GOT3 (cell line): ENCODE measurements at places on chromosomes 16 and 17.
A peak's percentile ranks its signal among the peaks of the same experiment; 100 is the strongest.

DNA sequence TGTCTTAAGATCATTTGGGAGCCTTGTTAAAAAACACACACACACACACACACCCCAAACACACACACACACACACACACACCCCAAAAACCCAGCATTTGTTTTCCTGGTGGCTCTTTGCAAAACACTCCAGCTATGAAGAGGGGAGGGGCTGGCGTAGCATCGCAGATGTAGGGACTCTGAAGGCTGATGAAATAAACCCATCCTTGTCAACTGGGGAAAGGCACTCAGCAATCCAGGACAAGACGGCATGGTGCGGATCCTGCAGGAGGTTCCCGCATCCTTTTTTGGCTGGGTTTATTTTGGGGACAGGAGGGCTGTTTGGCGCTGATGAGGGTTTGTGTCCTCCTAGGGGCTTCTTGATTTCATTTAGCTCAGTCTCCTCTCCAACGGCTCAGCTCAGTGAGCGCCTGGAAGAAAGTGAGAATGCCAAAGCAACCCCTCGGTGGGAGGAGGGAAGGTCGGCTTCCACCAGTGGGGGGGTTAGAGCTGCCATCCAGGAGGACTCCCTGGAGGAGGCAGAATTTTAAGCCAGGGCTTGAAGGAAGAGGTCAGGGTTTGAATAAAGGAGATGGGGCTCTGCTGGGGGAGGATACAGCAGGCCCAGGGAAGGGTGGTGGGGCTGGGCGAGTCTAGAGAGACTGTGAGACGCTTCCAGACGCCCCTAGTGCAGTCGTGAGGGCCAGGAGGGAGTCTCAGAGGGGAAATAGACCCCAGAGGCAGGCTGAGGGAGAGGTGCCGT lies 12.4 kb upstream of the GSE1 start:
- no peak for DNase-seq

GRCh38 chr16:85656351-85657266 lies 32.1 kb downstream of the GINS2 start:
- no peak for DNase-seq

DNA sequence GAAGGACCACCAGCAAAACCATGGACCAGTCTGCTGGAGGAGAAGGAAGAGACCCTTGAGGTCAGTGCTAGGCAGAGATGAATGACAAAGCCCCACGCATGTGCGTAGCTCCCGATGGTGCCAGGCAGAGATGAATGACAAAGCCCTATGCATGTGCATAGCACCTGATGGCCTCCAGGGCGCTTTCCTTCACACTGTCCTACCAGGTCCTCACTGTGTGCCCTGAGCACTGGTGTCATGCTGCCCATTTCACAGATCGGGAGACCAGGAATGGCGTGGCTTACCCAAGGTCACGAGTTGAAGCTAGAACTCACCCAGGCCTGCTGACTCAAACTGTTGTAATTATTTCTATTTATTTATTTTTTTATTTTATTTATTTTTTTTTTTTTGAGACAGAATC lies 149.6 kb downstream of the KATNIP start:
- DNase-seq, result no peak

GRCh38 chr16:50305441-50306061 lies 39.2 kb downstream of the ADCY7 start:
- no peak for DNase-seq

DNA sequence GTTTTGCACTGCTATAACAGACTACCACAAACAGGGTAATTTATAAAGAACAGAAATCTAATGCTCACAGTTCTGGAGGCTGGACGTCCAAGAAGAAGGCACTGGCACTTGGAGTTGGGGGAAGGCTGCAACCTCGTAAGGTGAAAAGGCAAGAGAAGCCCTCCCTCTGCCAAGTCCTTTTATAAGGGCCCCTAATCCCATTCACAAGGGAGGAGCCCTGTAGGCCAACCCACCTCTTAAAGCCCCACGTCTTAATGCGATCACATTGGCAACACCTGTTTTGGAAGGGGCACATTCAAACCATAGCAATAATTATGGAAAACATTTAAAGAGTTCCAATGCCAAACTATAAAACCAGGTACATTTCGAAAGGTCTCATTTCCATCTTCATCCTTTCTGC lies 5.2 kb downstream of the PKD1L3 start:
- no peak for DNase-seq

GRCh38 chr17:55845385-55845784 lies 94.5 kb downstream of the PCTP start:
- DNase-seq, result no peak

GRCh38 chr16:83935858-83936255 lies 17.2 kb upstream of the OSGIN1 start:
- DNase-seq, result no peak

DNA sequence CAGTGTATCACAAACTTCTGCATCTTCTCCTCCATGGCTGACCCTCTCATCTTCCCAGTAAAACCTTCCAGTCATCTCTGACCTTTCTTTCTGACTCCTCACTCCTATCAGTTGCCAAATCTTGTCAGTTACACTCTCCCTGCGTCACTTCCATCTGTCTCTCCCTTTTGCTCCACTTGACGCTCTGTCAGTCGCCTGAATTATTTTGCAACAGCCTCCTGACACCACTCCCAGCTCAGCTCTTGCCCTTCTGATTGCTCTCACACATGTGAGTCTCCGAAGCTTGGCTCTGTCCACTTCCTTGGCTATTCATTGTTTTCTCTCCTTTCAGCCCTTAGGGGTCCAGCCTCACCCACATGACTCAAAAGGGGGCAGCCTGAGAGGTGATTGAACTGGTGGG lies 27.7 kb downstream of the DHRS7C start:
- DNase-seq, result no peak

DNA sequence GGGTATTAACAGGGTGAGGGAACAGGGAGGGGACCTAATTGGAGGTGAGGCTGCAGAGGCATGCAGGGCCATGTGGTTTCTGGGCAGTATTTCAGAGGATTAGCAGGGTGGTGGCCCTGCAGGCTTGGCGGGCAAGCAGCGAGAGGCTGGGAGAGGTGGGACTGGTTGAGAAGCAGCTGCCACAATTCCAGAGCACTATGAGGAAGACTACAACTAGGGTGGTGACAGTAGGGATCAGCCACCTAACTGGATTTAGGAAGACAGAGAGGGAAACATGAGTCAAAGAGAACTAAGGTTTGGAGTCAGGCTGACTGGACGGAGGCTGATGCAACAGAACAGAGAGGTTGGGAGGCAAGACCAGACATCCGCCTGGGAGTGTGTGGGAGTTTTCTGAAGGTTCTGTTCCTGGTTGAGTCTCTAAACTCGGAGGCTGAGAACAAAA lies 12.3 kb downstream of the ALOXE3 start:
- DNase-seq, result no peak

GRCh38 chr16:56279914-56280313 lies 88.6 kb downstream of the GNAO1 start:
- DNase-seq, result no peak

- no peak for DNase-seq
These were observed 887.7 kb downstream of the CDH11 start for GRCh38 chr16:64234200-64234599.

GRCh38 chr17:74276541-74277009 lies 2.5 kb downstream of the DNAI2 start:
- DNase-seq, result no peak

GRCh38 chr16:24863582-24864437 lies 18.0 kb downstream of the SLC5A11 start:
- DNase-seq, result no peak

GRCh38 chr17:73175962-73176565 lies 11.3 kb downstream of the SSTR2 start:
- no peak for DNase-seq

GRCh38 chr17:3750926-3751325 lies 27.2 kb downstream of the HASPIN start:
- no peak for DNase-seq

GRCh38 chr17:78895322-78895721 lies 7.7 kb downstream of the CEP295NL start:
- DNase-seq, result no peak

DNA sequence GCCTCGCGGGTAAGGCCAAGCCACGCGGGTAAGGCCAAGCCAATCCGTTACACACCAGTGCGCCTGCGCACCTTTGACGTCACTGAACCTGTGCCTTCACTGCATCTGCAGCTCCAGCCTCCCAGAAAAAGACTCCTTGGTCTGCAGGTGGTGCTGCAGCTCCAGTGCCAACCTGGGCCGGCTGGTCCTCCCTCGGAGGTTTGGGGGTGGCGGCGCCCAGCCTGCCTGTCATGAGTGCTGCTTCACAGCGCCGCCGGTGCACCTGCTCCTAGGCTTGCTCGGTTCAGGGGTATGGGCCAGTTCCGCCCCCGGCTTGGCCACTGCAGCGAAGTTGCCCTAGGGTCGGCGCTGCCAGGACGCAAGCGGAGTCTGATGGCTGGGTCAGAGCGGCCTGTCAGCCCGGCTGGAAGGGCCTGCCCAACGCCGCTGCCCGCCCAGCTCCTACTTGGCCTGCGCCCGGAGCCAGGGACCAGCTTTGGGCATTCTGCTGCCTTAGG lies 146.6 kb downstream of the USP22 start:
- DNase-seq, result no peak

- DNase-seq, result no peak
These were observed 19.8 kb downstream of the HOXB1 start for GRCh38 chr17:48510761-48511604.

DNA sequence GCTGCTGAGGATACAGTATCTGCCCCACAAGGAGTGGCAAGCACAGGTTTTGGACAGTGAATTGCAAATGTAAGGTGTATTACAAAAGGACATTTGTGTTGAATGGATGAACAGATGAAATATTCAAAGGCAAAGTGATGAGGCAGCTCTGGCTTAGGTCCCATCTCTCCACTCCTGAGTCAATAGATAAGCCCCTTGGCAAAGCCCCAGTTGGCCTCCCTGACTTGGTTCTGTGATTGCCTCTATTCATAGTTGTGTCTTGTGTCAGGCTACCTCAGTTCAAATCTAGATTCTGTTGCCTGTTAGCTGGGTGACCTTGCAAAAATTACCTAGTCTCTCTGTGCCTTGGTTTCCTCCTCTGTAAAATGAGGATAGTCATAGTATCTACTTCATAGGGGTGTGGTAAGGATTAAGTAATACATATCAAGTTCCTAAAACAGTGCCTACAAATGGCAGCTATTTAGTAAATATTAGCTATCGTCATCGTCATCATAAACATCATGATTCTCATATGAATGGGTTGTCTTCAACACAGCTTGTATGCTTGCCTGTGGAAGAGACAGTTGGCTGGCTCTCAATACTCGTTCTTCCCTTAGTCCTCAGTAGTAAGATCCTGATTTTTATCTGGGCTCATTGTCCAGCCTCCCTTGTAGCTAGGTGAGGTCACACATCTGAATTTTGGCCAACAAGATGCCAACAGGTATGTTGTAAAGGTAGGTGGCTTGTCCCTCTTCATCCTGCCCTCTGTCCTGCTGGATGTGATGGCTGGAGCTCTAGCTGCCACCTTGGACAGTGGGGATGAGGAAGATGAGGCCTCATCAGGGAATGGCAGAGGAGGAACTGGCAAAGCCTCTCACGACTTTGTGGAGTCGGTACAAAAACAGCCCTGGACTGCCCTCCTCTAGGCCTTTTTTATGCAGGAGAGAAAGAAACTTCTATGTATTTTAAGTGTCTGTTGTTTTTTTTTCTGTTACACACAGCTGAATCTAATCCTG lies 2.1 kb upstream of the MFAP4 start:
- no peak for DNase-seq

DNA sequence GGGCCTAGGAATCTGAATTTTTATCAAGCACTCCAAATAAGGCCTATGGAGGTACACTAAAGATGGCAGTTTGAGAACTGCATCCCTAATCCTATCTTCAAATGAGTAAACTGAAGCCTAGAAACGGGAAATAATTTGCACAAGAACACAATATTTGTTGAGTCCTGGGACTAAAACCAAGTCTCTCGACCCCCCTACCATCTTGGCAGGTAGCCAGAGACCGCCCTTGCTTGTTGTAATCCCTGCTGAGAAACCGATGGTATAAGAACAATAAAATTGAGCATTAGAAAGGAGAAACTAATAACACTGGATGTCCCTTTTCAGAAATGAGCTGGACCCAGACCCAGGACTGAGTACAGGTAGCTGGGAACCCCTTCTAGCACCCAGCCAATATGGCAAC lies 24.4 kb downstream of the ADAMTS18 start:
- DNase-seq, result no peak

GRCh38 chr17:57691939-57692338 lies 53.2 kb downstream of the CCDC182 start:
- no peak for DNase-seq

- no peak for DNase-seq
These were observed 87.5 kb downstream of the RPTOR start for GRCh38 chr17:80632046-80632581.

GRCh38 chr16:27097800-27098230 lies 31.1 kb downstream of the C16orf82 start:
- no peak for DNase-seq

DNA sequence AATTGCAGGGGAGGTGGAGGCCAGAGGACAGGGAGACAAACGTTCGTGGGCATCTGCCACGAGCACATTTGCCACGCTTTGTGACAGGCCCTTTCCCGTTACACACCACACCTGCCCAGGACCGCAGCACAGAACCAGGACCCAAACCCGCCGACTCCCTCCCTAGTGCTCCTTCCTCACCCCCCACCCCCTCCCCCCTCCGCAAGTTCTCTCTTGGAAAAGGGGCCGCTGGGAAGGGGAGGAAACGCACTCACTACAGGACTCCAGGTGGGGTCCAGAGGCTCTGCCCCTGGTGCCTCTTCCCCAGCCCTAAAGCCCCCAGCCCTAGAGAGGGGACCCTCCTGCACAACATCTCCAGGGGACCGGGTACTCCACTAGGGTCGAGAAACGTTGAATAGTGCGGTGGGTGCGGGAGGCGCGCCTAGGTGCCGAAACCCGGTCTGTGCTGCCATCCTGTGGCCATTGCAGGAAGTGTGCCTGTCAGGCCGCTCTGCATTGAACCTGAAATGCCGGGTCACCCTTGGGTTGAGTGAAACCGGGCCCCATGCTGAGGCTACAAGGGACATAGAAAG lies 21.9 kb upstream of the EIF1 start:
- peak; percentile 55 for DNase-seq

GRCh38 chr17:9645851-9646545 lies 681 bp downstream of the USP43 start:
- DNase-seq, result no peak
